NCI-H510A (cell line): ENCODE measurements at places on chromosomes 3 and 15.

- no peak for DNase-seq
Measured at GRCh38 chr15:73732930-73733329, 20.2 kb downstream of the INSYN1 start.

DNA sequence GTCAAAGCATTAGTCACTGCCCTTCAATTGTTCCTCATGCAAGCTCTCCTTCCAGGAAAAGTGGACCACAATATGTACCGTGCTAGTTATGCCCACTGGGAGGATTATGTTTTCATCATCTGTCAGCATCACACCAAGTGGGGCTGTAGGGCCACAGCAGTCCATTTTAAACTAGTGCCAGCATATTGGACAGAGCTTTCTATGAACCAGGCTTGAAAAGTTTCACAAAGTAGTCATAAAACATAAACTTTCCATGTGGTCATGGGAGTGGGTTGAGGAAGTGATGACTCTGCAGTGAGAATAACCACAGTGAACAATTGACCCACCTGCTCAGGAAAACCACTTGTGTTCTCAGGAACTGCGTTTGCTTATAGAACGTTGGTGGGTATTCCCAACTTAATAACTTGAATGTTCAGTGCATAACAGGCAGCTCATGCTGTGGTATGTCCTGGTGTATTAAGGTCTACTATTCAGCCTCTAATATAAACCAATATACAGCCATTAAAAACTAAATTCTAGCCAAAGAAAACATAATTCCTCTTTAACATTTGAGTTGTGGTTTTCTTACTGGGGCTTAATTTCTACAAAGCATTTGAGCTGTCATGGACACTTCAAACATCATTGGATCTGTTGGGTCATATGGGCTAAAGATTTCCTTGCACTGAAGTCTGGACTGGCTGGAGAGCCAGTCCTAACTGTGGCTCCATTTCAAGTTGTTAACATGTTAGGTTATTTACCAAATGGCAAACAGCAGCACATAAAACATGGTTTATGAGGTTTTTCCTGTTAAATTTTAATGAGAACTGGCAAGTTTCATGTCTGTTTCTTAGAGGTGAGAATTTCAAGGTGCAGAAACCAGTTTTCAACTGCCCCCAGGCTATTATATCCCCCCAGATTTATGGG lies 274.1 kb downstream of the OTOL1 start:
- no peak for DNase-seq

GRCh38 chr3:159928666-159929065 lies 60.0 kb upstream of the IL12A start:
- DNase-seq = no peak

GRCh38 chr3:106006571-106006970 lies 137.8 kb upstream of the CBLB start:
- no peak for DNase-seq

GRCh38 chr3:64806668-64807605 lies 119.1 kb upstream of the ADAMTS9 start:
- no peak for DNase-seq

DNA sequence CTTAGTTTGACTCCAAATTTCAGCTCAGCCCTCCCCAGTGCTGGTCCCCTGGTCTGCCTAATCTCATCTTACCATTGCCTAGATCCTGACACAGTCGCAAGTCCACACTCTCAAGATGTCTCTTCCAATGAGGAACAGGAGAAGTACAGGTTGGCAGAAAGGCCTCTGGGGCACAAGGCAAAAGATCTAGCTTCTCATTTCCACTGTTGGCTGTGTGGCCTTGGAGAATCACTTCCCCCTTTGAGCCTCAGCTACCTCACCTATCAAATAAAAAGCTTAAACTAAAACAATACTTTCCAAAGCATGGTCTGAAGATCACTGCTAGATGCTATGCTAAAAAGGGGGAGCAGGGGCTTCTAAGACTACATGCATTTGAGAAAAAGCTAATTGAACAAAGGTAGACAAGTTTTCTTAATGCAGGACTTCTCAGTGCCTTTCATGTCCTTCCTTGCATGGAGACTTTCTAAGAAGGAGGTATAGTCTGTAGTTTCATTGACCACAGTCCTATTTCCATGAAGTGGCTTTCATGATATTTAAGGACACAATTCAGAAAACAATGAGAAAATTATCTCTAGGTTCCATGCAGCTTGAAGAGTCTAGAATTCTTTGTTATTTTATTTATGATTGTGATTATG lies 118.0 kb upstream of the RAD18 start:
- DNase-seq = no peak
